ENCODE measurements at places on chromosomes 13 and 19. TPM values are rescaled to one million over a fixed set of nuclear protein-coding genes. Genes with fewer than 3 reads are reported as not detected.

DNA sequence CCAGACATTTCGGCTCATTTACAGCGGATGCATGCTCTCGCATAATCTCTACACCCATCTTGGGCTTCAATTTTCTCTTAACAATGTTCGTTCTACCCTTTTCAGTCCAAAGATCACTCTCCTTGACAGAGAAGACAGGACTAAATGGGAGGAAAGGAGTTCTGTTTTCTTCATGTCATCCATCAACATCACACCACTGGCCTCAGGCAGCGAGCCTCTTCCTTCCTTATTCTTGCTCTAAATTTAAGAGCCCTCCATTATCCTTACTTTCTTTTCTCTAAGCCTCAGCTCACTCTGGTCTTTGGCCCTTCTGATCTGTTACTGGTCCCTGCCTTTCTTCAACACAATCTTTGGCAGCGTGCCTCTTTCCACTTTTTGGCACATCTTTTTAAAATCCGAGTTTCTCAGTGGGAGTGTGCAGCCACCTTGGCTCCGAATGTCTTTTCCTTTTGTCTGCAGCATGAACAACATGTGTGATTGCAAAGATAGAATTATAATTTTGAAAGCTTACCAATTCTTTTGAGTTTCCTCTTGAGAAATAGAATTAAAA, 98.7 kb downstream of the FAM216B start:
- peaks cover 1% of the 10 kb centered on the region for H3K27me3 ChIP-seq
- no peak for DNase-seq
- no peak overlapping the region for H3K27ac ChIP-seq
- no peak overlapping the region for H3K4me3 ChIP-seq
- no peaks in the 10 kb centered on the region for H3K4me1 ChIP-seq

GRCh38 chr19:31370216-31370615, 21.0 kb upstream of the TSHZ3 start:
- no peak for DNase-seq
- no peak overlapping the region for H3K4me3 ChIP-seq
- no peaks in the 10 kb centered on the region for H3K4me1 ChIP-seq
- H3K36me3 ChIP-seq: peaks cover 4% of the 10 kb centered on the region
- H3K27me3 ChIP-seq: no peaks in the 10 kb centered on the region
- no peak overlapping the region for H3K27ac ChIP-seq

Gene FGF21
- total RNA-seq: not detected

Gene JSRP1
- not detected for total RNA-seq

GRCh38 chr19:14004619-14005348, 1.3 kb downstream of the RFX1 start:
- H3K36me3 ChIP-seq: 0 out of 2 replicates have a peak, but pooled peaks cover 2% of the 10 kb centered on the region
- H3K27ac ChIP-seq: no peak overlapping the region
- H3K4me3 ChIP-seq: no peak overlapping the region
- H3K4me1 ChIP-seq: peaks cover 4% of the 10 kb centered on the region
- no peak for DNase-seq

GRCh38 chr13:101474419-101474957, 22.0 kb downstream of the ITGBL1 start:
- H3K27ac ChIP-seq: no peak overlapping the region
- H3K4me1 ChIP-seq: peaks cover 13% of the 10 kb centered on the region
- no peaks in the 10 kb centered on the region for H3K36me3 ChIP-seq
- peak; percentile 91 for DNase-seq

DNA sequence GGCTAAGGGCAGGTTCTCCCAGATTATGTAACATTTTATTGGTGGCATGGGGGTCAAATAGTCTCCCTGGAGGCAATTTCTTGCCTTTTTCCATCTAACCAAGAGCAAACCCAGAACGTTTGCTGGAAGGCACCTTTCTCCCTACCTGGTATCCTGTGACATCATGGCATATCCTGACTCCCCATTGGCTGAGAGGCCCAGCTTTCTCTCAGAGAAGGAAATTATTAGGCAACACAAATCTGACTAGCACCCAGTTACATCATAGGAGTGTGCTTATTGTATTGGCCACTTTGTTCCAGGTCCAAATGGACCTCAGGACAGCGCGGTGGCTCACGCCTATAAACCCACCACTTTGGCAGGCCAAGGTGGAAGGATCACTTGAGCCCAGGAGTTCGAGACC, 13.0 kb downstream of the NTN5 start:
- H3K27ac ChIP-seq: no peak overlapping the region
- no peaks in the 10 kb centered on the region for H3K27me3 ChIP-seq
- no peak for DNase-seq
- peaks cover 3% of the 10 kb centered on the region for H3K4me1 ChIP-seq

DNA sequence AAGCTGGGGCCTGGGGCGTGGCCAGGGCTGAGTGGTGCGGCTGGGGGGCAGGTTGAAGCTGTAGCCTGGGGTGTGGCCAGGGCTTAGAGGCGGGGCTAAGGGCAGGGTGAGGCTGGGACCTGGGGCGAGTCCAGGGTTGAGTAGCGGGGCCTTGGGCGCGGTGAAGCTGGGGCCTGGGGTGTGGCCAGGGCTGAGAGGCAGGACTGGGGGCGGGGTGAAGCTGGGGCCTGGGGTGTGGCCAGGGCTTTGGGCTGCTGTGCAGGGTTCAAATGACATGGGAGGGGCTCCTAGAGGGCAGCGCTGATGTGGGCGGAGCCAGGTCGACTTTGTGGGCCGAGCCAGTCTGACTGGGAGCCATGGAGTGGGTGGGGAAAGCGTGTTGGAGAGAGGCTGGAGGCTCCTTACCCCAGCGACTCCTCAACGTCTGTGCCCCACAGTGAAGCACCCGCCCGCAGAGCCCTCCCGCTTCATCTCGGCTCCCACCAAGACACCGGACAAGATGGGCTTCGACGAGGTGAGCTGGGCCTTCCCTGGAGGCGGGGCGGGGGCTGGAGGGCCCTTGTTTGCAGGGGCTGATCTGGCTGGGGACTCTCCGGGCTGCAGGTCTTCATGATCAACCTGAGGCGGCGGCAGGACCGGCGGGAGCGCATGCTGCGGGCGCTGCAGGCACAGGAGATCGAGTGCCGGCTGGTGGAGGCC, 21.5 kb downstream of the COLGALT1 start:
- no peak overlapping the region for H3K4me3 ChIP-seq
- H3K36me3 ChIP-seq: peaks cover 51% of the 10 kb centered on the region
- H3K27ac ChIP-seq: no peak overlapping the region
- no peaks in the 10 kb centered on the region for H3K4me1 ChIP-seq
